DMS153 (cell line): ENCODE measurements at places on chromosomes 1 and 21.
A peak's percentile ranks its signal among the peaks of the same experiment; 100 is the strongest.

DNA sequence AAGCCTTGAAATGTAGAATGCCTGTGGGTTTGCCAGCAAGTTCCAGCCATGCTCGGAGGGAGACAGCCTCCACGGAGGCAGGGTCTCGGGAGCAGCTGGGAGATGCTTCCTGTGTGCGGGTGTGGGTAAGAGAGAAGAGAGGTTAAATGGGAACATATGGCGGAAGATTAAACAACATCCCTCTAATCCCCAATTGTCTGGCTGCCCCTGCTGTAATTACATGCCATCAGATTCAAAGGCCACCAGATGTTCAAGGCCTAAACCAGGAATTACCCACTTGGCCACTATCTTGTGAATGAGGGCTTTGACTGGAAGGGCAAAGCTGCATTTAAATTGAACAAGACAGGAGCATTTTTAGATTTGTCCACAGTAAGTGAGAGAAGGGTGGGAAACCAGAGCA, 81.4 kb upstream of the BACE2 start:
- DNase-seq: no peak

DNA sequence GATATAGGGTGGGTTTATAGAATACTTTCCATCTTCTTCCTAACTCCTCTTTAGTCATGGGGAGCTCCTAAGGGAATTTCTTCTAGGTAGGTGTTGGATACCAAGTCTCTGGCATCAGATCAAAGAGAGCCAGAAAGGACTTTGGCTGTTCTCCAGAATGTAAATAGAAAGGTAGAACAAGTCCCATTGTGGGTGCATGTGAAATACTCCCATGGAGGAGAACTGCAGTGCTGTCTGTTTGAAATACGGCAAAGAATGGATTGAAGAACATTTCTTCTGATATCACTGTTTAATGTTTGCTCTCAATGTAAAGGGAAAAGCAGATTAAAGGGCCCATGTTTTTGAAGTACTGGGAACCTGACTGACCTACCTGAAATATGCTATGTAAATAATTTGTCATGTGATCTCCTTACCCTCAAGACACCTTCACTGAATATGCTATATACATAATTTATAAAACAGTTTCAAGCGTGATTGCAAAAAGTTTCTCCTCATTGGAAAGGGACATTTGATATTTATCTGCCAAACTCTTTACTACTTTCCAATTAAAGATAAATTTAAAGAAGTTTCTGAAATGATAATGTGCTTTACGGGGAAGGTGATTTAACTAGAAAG, 65.9 kb downstream of the LAMC1 start:
- DNase-seq: peak; percentile 70

GRCh38 chr21:27817074-27817473, 850.2 kb upstream of the ADAMTS5 start:
- no peak for DNase-seq

DNA sequence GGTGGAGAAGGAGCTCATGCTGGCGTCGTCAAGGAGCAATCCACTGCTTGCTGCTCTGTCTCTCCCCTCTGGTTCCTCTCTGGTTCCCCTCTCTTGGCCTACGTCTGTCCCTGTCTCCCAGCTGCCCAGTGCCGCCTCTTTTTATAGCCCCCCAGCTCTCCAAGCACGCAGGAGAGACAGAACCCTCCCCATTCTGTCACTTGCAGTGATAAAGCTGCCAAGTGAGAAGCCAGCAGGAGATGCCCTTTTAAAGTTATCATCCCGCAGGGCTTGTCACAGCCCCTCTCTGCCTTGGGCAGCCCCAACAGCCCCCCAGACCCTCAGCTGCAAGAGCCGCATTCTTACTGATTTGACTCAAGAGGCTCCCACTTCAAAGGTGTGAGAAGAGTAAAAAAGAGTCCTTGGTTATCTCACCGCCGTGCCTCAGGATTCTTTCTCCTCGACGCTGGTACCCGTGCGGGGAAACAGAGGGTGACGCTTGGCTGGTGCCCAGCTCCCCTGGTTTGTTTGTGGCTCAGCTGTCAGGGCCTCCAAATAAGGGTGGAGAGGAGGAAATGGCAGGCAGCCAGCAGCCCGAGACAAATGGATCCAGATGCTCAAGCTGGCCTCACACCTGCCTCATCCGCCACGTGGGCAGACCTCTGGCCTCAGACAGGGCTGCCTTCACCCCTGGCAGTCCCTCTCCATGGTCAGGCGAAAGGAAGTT, at the start of gene NPPA:
Gene NPPA, minus strand, starts transcription at position 117 of the 706 bp plus-strand sequence. Its CDS starts 99 bp downstream, at position 18.
- DNase-seq: peak; percentile 97

DNA sequence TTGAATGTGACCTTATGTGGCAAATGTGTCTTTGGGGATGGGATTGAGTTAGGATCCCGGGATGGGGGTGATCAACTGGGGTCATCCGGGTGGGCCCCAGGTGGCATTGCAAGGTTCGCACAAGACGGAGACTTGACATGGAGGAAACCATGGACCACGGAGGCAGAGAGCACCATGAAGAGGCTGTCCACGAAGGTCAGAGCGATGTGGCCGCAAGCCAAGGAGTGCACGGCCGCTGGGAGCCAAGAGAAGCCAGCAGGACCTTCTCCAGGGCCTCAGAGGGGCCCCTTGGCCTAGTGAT, 22.3 kb upstream of the COL18A1 start:
- no peak for DNase-seq

DNA sequence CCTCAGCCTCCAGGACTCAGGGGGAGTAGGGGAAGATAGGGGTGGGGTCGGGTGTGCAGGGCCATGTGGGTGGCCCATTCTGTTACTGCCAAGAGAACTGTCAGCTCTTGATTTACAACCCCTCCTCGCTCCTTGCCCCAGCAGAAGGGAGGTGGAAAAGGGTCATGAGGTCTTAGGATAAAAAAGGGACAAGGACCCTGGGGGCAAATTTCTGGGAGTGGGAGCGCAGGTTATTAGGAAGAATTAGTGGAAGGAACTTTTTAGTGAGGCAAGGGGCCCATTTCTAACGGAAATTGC, 812 bp downstream of the FAM110D start:
- no peak for DNase-seq

DNA sequence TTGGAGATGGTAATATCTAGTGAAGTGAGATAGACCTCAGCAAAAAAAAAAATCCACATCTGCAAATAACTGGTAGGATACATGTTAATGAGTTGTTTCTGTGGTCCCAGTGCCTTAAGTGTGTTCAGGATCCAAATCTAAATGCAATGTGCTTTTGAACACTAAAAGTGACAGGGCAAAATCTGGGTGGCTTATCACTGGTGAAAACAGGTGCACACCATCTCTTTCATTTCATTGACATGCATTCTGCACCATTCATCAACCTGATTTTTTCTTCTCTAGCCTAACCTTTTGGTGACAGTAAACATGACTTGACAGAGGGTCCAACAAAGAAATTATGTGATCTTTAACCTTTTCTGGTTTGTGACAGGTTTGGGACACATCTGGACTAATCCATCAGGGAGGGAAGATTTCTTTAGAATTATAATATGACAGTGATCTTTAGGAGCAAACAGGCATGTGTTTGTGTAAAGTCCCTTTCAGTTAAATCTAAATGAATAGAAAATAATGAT, 201.6 kb upstream of the NEGR1 start:
- DNase-seq: no peak

DNA sequence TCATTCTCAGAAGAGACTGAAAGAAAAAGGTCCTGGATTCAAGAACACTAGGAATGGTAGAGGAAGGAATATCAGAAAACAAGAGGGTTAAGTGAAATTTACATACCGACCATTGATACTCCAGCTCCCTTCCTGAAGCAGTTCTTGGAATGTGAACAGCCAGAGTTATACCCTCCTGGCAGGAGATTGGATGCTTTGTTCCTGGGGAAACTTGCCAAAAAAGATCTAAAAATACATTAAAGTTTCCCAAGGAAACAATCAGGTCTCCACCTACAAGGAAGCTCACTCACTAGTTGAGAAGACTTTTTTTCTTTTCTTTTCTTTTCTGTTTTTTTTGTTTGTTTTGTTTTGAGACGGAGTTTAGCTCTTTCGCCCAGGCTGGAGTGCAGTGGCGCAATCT, 91.1 kb downstream of the HLX start:
- no peak for DNase-seq

DNA sequence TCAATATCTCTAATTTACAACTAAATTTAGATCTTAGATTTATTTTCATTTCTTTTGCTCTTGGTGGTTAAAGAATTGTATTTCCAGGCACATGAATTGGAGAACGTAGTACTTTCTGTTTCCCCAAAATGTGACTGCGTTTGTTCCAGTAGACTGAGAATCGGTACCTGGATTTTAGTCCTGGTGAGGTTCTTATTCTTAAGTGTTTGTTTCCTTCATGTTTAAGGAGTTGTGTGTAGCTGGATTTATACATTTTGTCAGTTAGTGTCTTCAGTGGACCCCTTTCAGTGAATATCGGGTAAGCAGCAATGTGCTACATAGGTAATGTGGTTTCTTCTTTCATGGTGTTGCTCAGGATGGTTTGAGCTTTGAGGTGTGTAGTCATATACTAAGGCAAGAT, 6.8 kb downstream of the MIER1 start:
- DNase-seq: no peak

DNA sequence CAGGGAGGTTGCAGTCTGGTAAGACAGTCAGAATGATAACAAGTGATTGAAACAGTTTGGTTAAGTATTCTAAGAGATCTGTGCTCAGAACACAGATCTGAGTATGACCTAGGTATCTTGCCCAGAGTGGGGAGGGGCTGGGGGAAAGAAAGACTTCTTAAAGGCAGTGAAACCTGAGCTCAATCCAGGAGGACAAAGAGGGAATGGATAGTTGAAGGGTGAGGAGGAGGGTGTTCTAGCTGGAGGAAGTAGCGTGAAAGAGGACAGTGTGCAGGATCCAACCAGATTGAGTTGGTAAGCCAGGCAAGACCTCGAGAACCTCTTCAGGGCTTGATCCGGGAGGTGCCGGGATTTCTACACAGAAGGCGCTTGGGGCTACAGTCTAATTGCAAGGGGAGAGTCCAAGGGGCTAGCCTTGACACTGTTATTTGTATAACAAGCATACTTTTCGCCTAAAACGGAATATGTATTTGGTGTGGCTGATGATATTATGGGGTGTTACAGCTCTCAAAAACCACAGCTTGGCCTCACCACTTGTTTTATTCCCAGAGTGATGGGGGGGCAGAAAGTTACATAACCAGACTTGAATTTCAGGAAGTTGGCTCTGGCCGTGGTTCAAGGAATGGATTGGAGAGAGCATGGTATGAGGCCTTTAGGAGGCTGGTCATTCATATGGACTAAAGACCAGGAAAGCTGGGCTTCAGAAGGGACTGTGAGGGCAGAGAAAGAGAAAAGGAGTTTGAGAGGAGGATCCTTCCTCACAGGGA, 19.1 kb downstream of the RCSD1 start:
- no peak for DNase-seq

GRCh38 chr1:2856676-2857375, 55.3 kb upstream of the TTC34 start:
- DNase-seq: no peak

- no peak for DNase-seq
Observed at GRCh38 chr1:155166051-155166470, 7.0 kb downstream of the KRTCAP2 start.

GRCh38 chr1:119275145-119276134, 93.1 kb upstream of the HAO2 start:
- no peak for DNase-seq

- DNase-seq: peak; percentile 7
Observed at GRCh38 chr1:192707978-192708547, 72.1 kb downstream of the RGS13 start.

DNA sequence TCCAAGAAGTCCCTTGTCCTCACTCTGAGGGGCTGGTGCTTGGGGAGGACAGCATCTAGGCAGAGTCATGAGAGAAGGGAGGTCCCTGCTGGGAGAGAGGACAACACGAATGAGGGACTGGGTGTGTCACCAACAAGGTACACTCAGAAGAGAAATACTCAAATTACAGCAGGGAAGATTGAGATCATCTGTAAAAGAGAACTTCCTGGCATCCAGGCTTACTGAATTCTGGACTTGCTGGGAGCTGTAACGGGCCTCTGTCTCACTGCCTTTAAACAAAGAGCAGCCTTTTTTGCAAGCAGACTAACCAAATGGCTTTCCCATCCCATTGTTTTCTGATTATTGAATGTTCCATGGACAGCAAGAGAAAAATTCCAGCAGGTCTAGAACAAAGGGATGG, 195.7 kb upstream of the RAB4A start:
- peak; percentile 27 for DNase-seq

GRCh38 chr1:182587666-182588499, 1.2 kb downstream of the RNASEL start:
- DNase-seq: no peak

DNA sequence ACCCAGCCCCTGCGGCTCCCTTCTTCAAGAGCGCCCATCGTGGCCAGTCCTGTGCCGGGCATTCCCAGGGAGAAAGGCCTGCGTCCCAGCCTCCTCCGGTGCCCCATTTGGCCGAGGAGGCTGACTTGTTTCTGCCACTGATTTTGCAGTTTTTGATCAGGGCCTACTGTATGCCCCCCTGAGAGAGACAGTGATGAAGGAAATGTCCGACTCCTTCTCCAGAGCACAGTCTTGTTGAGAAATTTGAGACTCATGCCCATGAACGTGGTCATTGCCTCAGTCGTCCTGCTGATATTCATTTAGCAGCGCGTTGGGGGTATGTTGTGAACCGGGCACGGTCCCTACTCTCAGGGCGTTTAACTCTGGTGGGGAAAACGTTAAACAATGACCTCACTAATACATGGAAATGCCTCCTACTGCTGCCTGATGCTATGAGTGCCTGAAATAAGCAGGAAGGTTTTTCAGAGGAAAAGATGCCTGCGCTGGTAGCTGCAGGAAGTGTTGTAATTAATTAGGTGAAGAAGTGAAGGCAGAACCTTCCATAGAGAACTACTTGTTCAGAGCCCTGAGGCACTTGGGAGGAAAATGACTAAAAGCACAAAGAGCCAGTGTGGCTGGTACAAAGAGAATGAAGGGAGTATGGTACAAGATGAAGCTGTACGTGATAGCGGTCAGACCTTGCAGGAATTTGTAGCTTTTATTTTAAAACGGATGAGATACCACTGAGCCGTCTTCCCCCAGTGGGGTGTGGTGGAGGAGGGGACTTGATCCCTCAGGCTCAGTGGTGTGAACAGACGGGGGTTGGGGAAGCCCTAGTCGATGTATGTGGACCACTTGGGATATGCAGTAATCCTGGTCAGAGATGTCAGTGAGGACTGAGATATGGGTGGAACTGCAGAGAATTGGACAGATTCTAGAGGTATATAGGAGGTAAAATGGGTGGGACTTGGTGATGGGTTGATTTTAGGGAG, 730 bp downstream of the ZCCHC17 start:
- no peak for DNase-seq

GRCh38 chr1:245807306-245807705, 652.5 kb downstream of the KIF26B start:
- peak; percentile 89 for DNase-seq

GRCh38 chr1:26127235-26128163, 15.9 kb downstream of the PDIK1L start:
- no peak for DNase-seq

- no peak for DNase-seq
Observed at GRCh38 chr1:109834951-109835350, 71.2 kb upstream of the EPS8L3 start.

DNA sequence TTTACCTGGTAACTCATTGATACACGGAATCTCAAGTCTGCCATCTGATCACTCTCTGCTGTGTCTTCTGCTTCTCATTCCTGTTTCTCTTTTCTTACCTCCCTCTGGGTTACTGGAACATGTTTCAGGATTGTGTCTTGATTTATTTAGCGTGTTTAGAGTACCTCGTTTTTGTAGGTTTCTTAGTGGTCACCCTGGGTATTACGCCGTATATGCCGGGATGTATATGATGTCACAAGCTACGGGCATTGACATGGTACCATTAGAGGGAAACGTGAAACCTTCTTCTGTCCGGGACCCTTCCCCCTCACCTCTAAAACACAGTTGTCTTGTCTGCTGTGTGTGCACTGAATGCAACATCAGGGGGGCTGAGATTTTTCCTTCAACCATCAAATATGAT, 2.8 kb downstream of the ACTRT2 start:
- no peak for DNase-seq
